C1 segment of cervical spinal cord (tissue), 14 donors: ENCODE measurements at places on chromosomes 1 and 21.

- DNase-seq: no peak
These were observed 46.4 kb upstream of the JUN start for GRCh38 chr1:58830291-58830690.

- no peak for DNase-seq
These were observed 56.1 kb upstream of the SH3GLB1 start for GRCh38 chr1:86648255-86648654.

DNA sequence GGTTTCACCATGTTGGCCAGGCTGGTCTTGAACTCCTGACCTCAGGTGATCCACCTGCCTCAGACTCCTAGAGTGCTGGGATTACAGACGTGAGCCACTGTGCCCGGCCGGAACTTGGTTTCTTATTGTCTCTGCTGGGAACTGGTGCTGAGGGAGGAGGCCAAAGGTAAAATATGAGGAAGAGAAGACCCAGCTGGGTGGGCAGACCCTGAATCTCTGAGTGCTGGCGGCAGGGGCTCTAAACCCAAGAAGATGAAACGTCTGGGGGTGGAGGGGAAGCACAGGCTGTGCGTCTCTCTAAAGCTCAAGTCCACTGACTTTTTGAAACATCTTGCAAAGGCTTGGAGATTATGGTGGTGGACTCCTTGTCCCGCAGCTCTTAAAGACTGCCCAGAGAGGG, 82.0 kb upstream of the TLR5 start:
- no peak for DNase-seq

DNA sequence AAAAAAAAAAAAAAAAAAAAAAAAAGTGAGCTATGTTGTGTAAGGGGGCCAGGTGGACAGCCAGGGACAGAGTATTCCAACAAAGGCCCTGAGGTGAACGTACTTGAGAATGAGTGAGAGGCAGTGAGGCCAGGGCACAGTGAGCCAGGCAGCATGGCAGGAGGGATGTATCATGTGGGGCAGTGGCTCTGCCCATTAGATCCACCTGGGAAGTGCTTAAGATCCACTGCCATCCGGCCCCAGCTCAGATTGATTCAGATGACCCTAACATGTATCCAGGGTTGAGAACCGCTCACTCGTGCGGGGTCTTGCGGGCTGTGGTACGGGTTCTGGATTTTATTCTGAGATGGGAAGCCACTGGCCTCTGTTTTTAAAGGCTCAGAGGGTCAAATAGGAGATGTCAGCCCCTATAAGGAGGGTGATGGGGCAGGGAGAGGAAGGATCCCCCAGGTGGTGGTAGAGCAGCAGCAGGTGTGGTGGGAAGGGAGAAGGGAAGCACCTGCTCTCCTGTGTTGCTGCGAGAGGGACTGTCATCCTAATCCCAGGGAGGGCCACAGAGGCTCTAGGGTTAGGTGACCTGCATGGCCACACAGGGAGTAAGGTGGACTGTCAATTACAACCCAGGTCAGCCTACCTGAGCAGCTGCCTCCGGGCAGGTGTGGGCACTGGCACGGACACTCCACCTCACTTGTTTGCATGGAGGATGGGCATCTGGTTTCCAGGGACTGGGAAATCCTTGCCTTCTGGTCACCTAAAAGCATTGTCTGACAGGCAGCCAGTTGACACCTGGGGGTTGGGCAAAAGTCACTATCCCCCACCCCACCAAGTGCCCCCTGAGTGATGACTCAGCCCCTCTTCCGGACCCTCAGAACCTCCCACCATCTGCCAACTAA, 31.6 kb downstream of the CDK18 start:
- DNase-seq: no peak

DNA sequence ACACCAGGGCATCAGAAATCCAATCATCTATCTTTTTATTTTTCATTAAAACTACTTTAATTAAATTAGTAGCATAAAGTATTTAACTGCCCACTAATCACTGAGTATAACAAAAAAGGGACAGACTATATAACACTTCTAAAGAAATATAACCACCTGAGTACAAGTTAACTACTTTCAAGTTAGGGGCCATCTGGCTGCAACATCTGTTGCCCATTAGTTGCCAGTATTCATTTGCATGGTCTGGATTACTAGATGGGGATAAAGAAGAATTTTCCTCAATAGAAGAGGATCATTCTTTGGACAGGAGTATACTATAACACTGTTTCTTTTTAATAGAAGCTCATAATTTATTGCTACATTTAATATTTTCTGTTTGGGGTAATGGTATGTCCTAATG, 446.4 kb downstream of the AMY1C start:
- DNase-seq: no peak

DNA sequence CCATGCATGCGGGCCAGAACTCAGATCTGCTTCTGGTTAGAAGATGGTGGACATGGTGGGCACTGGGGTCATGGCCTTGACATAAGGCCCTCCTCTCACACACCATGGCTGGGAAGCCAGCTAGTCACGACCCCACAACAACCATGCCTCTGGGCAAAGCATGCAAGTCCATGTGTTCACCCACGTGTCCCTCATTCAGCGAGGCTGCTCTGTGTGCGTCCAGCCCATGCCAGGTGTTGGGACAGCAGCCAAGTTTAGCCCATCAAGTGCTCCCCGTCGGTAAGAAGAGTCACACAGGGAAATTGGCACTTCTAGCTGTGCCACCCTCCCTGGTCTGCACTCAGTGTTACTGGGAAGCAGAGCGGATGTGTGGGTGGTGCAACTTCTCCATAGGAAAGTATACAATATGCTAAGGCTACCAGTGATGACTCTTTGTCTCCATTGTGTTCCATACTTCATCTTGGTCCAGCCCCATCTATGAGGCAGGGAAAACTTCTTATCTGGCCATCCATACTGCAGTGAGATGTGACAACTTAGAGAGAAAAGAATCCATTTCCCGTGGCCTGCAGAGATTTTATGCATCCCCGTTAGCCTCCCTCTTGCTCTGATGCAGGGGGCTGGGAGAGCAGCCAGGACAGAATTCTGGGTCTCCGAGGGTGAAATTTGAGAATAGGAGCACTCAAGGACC, 198.0 kb downstream of the GRIK3 start:
- DNase-seq: no peak

DNA sequence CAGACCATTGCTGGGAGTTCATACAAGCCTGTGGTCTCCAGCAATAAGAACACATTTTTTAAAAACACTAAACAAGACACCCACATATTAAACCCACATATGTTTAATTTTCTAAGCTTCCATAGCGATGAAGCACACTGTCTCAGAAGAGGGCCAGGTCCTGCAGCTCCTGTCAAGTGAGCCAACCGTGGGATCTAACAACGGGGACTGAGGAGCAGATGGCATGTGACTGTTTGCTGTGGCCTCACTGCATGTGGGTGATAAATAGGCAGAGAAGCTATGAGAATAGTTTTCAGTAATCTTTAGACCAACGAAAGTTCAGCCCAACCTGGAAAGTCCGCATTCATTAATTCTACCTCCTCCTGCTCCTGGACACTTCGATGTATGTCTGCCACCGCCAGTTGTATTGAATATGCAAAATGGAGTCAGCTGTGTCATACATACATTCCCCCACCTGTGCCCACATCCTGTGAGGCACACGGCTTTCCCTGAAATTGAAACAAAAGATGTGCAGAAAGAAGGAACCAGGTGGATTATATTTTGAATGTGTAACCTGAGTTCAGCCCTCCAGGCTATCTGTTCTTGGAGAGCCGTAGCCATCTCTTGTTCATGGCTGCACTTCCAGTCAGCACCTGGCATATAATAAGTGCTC, 88.2 kb downstream of the MIS18A start:
- DNase-seq: no peak

DNA sequence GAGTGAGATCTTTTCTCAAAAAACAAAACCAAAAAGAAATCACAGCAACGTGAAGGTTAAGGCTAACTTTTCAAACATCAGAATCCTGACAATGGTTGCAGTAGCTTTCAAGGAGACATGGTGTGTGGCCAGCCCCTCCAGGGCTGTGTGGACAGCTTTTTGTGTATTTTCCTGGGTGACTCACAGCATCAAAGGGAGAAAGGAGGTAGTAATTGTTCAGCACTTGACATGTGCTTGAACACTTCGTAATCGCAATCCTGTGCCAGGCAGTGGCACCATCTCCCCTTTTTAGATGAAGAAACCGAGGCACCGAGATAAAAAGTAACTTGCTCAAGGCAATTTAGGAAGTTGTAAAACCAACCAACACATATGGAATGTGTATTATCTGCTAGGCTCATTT, 10.3 kb downstream of the NBL1 start:
- no peak for DNase-seq

GRCh38 chr1:14778541-14778897, 180.0 kb downstream of the KAZN start:
- no peak for DNase-seq

- DNase-seq: no peak
These were observed 157.5 kb downstream of the RUNX1 start for GRCh38 chr21:34891613-34891943.

DNA sequence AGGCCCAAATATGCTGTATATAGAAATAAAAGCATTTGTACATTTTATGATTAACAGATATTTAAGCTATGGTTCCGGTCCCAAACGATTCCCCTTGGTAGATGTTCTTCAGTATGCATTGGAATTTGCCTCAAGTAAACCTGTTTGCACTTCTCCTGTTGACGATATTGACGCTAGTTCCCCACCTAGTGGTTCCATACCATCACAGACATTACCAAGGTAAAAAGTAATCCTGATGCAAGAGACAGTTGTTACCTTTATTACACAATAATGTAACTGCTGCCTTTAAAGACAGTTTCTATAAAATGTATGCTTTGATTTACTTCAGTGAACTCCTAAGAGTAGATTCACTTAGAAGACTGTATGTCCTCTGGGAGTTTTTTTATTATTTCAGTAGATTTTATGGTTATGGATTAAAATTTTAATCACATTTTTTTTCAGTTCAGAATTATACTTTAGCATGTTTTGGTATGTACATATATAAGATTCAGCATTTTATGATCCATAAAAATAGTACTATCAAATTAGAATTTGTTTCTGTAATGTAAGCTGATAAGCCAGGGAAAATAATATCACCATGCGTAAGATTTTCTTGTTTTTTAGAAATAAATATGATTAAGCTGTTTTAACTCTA, 96.5 kb downstream of the USP25 start:
- peak; percentile 60 for DNase-seq

- DNase-seq: no peak
These were observed at the start of gene CLCNKA for GRCh38 chr1:16021681-16022080. CLCNKA (plus strand) TSS chr1:16022036; CDS start chr1:16022620, 584 bp downstream.

DNA sequence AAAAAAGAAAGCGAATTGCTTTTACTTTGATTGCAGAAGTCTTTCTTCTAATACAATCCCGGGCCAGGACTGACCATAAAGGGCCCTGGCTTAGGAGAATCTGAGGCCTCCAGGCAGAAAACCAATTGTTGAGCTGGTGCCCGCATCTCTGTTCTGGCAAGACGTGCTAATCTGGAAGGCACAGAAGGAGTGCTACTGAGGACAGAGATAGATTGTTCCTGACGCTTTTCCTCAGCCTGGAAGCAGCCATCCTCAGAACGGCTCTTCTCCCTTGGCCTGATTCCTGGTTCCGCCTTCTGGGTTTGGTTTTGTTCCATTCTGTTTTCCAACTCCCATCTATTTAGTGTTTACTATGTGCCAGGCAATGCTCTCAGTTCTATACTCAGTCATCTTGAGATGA, 44.8 kb upstream of the SPOCD1 start:
- no peak for DNase-seq

DNA sequence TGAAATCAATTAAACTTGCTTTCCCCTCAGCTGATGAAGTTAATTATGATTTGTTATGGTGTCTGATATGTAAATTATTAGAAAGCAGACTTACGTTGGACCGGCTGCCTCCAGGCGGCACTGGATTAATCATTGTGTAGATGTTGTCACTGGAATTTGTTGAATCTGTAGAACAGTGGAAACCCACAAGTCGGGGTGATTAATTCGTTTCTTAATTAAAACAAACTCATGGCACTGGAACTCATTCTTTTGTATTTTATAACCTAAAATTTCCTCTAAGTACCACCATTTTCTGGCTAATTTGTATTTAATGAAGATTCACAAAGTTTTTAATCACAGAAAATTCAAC, 39.0 kb downstream of the MRPL37 start:
- DNase-seq: no peak

DNA sequence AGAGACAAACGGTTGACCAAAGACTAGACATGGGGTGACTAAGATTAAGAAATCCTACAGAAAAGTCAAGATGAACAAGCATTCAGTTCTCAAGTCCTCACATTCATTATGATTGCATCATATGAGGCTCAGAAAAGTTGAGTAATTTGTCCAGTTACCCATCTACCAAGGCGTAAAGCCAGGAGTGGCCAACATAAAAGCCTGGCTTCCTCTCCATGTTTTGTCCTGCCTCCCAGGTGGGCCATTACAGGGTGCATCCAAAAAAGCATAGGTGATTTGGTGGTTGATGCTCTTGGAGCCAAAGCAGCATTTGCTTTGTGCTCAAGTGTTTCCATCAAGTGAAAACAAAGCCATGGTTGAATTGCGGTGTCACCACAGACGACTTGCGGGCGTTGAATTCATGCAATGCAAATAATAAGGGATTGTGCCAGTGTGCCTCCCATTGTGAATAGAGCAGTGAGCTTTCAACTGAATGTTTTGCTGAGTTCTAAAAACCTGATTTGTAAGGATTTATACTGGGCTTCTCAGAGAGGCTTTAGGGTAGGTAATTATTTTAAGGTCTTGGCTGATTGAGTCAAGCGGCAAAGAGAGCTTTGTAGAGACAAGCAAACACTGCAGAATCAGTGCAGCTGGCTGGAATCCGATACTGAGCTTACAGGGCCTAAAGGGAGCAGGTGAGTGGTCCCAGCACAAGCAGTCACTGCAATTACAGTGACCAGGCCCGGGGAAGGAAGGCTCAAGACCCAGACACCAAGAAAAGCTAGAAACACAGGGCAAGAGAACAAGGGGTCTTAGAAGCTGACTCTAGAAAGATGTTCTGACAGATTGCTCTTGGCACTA, 54.1 kb downstream of the KCNJ15 start:
- no peak for DNase-seq

DNA sequence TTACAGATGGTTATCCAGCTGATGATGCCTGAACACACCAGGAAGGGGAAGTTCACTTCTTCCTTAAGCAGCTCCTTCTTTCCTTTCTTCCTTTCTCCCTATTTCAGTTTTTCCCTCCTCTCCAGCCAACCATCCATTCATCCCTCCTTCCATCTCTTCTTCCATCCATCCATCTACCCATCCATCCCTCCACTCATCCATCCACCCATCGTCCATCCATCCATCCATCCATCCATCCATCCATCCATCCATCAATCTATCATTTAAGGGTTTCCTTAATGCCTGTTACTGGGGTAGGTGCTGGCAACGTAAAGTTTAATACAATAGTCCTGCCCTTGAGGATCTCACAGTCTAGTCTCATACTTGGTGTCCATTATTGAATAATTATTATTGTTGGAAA, 36.8 kb downstream of the C1orf21 start:
- DNase-seq: no peak

DNA sequence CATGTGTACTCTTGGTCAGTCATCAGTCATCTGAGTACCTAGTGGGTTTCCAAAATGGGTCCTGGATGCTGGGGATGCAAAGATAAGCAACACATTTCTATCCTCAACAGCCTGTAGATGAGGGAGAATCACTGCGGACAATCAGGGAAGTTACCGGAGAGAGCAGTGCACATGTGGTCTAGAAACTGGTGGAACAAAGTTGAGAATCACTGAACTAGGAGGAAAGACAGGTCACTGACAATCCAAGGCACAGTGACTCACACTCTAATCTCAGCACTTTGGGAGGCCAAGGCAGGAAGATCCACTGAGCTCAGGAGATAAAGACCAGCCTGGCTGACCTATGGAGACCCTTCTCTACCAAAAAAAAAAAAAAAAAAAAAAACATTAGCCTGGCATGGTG, 31.4 kb upstream of the LGALS8 start:
- DNase-seq: no peak

GRCh38 chr1:79293611-79294010, 287.1 kb upstream of the ADGRL4 start:
- no peak for DNase-seq

GRCh38 chr21:41774467-41775148, 7.8 kb upstream of the RIPK4 start:
- no peak for DNase-seq
